Cardiac septum (tissue), 1 donor: ENCODE measurements at places on chromosomes 16 and 17.
A peak's percentile ranks its signal among the peaks of the same experiment; 100 is the strongest.

GRCh38 chr16:22296225-22297113 is 740 bp upstream of the POLR3E start:
- DNase-seq = no peak

GRCh38 chr16:72029567-72030271 is 21.2 kb downstream of the DHODH start:
- no peak for DNase-seq

- DNase-seq = no peak
Observed at GRCh38 chr17:79546386-79546785, 64.5 kb downstream of the RBFOX3 start.

GRCh38 chr17:32253117-32253611 is 12.5 kb upstream of the RHBDL3 start:
- peak; percentile 87 for DNase-seq

- no peak for DNase-seq
Observed at GRCh38 chr16:84047206-84047605, 4.6 kb upstream of the SLC38A8 start.

DNA sequence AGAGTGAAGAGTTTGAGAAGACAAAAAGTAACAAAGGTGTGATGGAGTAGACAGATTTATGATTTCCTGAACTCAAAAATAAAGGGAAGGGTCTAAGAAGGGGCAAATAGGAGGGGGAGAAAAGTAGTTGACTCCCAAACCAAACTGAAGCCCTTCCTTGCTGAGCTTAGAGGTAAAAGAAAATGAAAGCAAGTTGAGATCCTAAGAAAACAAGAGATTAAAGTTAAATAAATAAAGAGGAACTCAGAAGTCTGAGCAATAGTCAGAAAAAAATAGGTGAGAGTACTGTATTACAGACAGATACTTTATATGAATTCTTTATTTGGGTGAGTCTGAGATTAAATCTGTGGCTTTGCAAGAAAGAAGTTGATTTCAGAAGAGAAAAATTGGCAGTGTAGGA is 3.3 kb upstream of the PSMD12 start:
- no peak for DNase-seq

DNA sequence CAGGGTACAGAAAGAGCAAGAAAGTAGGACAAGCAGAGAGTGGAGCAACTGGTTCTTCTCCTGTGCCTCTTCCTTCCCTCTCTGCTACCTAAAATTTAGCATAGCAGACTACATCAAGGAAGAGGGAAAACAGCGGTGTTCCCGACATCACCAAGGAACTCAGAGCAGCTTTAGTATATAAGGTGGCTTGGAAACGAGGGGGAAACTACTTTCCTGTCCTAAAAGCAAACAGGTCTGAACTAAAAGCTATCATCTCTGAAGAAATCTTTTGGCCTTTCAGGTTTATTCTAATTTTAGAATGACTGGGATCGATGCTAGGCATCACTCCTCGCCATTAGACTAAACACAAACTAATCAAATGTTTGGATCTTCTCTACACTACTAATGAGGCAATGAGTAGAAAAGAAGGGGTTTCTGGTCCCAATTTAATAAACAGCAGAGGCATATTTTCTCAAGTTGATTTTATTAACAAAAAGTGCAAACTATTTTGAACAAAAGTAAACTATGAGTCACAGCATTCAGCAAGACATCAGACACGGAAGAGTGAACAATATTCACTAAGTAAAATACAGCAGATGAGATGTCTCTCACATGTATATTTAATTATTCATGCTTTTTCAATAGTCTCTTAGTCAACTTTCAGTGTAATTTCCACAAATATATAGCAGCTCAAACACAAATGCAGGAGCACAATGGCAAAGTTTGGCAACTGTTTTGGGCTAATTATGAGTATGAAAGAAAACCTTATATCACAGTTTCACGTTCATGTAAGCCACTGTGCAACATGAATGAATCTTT is 108.7 kb downstream of the TRIM37 start:
- no peak for DNase-seq

- no peak for DNase-seq
Observed at GRCh38 chr16:53974484-53975080, 270.6 kb downstream of the FTO start.

DNA sequence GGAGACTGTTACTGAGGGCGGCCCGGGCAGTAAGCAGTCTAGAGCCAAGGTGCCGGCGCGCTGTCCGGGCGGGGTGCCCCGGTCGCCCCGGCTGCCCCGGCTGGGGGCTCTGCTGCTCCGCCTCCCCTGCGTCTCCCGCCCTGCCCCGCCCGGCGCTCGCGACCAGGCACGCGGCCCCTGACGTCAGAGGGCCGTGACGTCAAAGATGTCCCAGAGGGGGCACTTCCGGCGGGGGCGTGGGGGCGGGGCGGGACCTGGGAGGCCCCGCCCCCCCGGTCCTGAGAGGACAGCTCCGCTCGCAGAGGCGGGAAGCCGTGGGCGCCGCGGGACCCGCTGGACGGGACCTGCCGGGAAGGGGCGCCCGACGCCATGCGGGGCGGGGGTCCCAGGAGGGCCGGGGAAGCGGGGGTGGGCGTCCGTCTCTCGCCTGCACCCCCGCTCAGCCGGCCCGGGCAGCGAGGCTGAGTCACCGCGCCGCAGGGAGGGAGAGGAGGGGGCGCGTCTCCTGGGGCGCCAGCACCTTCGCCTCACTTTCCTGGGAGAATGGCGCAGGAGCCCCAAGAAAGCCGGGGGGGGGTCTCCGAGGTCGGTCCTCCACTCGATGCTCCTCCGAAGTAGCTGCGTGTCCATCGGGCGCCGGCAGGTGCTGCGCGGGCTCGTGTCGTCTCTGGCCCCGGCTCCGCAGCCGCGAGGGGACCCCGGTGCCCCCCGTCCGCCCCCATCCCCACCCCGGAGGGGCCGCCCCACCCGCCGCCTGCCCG is 4.4 kb upstream of the HIC1 start:
- DNase-seq = peak; percentile 79

DNA sequence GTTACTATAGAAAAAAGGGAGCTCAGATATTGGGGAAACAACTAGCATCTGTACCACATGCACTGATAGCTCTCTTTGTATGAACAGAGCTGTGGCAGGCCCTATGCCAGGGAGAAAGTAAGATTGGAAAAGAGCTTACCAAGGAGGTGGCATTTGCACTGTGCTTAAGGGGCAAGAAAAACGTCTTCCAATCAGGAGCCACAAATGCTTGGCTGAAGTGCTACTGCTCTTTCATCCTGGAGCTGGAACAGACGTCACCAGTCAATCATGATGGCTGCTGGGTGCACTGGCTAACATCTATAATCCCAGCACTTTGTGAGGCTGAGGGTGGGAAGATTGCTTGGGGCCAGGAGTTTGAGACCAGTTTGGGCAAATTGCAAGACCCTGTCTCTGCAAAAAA is 218.5 kb downstream of the SEC14L1 start:
- DNase-seq = no peak

GRCh38 chr17:57988301-57989250 is 522 bp upstream of the VEZF1 start:
- peak; percentile 85 for DNase-seq

DNA sequence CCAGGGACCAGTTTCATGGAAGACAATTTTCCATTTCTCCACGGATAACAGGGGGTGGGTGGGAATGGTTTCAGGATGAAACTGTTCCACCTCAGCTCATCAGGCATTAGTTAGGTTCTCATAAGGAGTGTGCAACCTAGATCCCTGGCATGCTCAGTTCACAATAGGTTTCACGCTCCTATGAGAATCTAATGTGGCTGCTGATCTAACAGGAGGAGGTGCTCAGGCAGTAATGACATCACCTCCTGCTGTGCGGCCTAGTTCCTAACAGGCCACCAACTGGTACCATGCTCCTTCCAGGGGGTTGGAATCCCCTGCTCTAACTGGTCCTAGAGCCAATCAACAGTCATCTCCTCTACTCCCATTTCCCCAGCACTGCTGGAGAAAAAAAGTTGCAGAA is 19.9 kb downstream of the TEX14 start:
- no peak for DNase-seq

GRCh38 chr17:41800601-41801373 is 11.0 kb downstream of the P3H4 start:
- no peak for DNase-seq

- peak; percentile 85 for DNase-seq
Observed at GRCh38 chr16:84514874-84515835, 10.7 kb upstream of the MEAK7 start.

GRCh38 chr17:45139533-45139920 is 4.0 kb downstream of the ACBD4 start:
- no peak for DNase-seq

DNA sequence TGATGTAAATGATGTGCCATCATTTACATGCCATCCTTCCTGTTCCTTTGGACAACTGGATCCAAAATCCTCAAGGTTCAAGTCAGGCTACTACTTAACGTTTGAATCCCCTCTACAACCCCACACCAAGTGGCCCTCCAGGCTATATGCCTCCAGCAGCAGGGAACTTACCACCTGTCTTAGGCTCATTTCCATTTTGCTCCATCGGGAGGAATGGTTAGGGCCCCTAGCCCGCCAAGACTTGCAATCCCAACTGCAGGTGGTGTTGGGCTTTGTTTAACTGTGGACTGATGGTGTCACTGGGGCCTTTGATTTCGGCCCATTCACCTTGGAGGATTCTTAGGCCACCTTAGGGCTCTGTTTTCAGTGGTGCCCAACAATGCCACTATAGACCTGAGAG is 9.7 kb downstream of the HNF1B start:
- no peak for DNase-seq

- no peak for DNase-seq
Observed at GRCh38 chr16:9679213-9679767, 502.9 kb downstream of the GRIN2A start.

- peak; percentile 70 for DNase-seq
Observed at GRCh38 chr17:79988185-79988971, 47.3 kb downstream of the TBC1D16 start.

DNA sequence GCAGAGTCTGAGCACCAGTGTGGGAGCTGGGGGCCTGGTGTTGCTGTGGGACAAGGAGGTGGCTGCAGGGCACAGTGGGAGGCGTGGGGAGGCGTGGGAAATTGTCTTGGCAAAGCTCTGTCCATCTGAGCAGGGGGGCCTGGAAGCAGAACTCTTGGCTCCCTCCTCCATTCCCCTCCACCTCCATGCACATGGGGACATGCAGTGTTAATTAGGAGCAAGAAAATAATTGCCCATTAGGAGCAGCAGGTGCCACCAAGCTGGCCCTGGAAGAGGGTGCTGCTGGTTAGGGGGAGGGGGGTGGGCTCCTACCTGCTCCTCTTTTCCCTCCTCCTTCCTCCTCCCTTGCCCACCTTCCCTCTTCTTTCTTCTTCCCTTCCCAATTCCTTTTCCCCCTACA is 4.5 kb downstream of the TTYH2 start:
- no peak for DNase-seq

- no peak for DNase-seq
Observed at GRCh38 chr17:20109076-20109475, 99.9 kb downstream of the SPECC1 start.

- no peak for DNase-seq
Observed at GRCh38 chr16:19883296-19883965, 1.2 kb downstream of the GPRC5B start.

- no peak for DNase-seq
Observed at GRCh38 chr17:83014297-83014696, 65.1 kb upstream of the METRNL start.

GRCh38 chr17:7060165-7060891 is 16.4 kb upstream of the SLC16A11 start:
- DNase-seq = no peak

- no peak for DNase-seq
Observed at GRCh38 chr17:78969865-78970264, 9.9 kb downstream of the LGALS3BP start.

DNA sequence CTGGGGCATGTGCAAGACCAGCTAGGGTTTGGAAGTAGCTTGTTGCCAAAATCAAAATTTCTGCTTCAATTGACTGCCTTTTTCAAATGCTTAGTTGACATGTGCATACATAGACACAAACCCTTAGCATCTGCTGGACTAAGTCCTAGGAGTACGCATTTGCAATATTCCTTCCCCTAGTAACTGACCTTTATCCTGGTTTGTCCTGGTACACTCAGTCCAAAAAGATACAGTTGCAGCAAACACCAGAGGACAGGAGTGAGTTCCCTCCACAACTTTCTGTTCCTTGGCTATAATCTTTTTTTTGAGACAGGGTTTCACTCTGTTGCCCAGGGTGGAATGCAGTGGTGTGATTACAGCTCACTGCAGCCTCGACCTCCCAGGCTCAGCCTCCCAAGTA is 290.2 kb upstream of the ERCC4 start:
- no peak for DNase-seq

GRCh38 chr16:87963400-87963799 is 12.2 kb downstream of the BANP start:
- no peak for DNase-seq

DNA sequence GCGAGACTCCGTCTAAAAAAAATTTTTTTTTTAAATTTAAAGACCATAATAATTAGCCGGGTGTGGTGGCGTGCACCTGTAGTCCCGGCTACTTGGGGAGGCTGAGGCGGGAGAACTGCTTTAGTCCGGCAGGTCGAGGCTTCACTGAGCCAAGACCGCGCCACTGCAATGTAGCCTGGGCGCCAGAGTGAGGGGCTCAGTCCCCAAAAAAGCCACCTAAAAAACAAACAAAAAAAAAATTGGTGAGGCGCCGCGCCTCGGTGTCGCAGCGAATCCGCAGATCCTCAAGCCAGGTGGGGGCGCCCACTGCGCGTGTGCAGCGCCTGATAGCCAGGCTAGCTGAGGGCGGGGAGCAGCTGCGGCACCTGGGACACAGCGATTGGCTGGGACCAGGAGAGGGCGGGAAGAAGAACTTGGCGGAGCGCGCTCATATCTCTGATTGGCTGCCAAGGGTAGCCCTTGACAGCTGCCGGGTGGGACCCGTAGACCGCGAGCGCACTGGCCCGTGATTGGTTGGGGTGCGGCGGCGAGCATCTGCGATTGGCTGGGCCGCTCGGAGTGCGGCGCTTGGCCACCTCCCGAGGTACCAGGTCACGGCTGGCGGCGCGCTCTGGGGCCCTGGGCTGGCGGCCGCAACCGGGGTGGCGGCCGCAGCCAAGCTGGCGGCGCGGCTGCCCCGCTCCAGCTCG is 9.0 kb upstream of the CLDN9 start:
- peak; percentile 99 for DNase-seq

DNA sequence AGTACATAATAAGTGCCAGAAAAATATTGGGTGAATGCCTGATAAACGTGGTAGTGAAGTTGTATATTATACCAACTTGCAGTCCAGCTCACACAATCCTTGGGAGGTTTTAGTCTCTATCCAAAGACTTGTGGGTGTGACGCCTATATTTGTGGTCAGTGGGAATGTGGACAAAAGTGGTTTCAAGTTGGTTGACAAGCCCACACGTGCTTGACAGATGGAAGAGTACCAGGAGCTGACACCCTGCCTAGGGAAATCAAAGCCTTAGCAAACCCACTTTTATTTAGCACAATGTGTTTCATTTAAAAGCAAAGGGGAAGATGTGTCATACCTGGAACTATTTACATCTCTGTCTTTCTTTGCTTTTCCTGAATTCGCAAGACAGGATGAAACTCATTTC is 79.0 kb downstream of the CA10 start:
- DNase-seq = no peak

GRCh38 chr17:42414704-42415409 is 8.2 kb downstream of the CAVIN1 start:
- DNase-seq = peak; percentile 81

DNA sequence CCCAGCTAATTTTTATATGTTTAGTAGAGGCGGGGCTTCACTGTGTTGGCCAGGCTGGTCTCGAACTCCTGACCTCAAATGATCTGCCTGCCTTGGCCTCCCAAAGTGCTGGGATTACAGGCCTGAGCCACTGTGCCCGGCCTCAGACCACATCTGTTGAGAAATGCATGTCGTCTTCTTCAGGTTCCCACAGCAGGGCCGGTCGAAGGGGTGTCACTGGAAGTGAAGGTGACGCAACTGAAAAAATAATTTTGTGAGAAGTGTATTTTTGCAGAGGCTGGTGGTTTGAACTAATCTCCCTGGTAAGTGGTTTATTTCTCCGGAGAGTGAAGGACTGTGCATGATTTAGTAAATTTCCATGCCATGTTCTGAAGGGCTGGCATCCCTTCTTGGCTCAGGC is 33.4 kb upstream of the IL34 start:
- no peak for DNase-seq
